ENCODE measurements at places on chromosomes 7 and 10.

DNA sequence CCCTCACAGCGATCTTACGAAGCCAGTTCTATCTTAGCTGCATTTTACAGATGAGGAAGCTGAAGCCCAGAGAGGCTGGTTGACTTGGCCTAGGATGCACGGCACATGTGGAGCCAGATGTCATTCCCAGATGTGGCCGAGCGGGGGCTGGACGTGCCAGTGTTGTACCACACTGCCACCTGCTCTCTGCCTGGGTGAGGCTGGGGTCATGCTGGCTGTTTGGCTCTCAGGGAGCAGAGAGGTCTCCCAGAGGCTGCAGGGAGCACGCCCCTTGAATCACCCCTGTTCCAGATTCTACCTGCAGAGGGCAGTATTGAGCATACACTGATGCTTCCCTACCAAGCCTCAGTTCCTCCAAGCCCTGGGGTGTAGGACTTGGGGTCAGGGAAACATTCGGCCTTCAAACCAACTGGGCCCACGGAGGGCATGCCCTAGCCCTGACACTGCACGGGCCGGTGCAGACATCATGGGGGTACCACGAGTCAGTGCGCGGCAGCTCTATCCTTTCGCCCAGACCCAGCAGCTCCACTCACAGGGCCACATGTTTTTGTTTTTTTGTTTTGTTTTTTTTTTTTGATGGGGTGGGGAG lies 3.8 kb upstream of the GTF2IRD1 start:
- peak; percentile 70 for DNase-seq

DNA sequence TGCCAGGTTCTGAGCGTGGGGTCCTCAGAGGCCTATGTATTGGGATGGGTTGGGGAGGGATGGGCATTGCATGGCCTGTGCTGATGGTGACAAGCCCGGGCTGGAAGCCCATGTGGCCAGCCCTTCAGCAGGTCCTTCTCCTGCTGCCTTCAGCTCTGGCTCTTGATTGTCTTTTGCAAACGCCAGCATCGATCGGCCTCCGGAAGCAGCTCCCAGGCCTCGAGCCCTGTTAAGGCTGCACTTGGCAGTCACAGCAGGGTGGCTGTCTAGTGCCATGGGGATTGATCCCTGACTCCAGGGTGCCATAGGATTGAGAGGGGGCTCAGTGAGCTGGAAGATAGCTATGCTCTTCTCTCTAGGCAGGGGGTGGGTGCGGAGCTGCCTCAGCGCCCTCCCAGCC lies 51.4 kb downstream of the CDH23 start:
- DNase-seq: no peak

DNA sequence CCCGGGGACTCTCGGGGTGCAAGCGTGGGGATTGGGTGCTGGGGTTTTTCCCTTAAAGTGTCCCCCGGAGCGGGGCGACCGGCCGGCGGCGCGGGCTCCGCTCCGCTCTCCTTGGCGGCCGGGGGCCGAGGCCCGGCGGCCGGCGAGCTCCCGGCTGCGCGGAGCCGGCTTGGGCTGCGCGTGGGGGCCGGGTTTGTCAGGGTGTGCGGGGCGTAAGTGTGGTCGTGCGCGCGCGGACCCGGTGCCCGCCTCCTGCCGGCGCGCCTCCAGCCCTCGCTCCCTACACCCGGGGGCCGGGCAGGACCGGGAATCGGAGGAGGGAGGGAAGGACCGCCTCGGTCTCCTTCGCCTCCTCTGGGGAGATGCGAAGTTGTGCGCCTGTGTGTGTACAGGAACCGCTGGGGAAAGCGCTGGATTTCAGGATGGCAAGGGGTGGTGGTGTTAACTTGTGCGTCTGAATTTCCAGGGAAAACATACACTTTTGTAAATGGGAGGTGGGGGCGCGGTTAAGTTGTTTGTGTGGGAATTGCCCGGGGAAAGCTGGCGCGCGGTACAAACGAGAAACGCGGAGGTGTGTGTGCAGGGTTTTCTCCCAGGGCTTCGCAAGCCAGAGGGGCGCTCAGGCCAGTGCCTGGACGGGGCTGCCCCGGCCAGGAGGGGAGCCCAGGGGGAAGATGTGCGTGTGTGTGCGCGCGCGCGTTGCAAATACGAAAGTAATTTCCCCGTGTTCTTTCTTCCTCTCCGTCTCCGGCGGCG lies 737 bp downstream of the ZMIZ1 start:
- peak; percentile 81 for DNase-seq

- DNase-seq: no peak
Observed at GRCh38 chr10:77548157-77548556, 89.5 kb downstream of the KCNMA1 start.

GRCh38 chr10:12504628-12505027 lies 155.3 kb downstream of the CAMK1D start:
- no peak for DNase-seq

DNA sequence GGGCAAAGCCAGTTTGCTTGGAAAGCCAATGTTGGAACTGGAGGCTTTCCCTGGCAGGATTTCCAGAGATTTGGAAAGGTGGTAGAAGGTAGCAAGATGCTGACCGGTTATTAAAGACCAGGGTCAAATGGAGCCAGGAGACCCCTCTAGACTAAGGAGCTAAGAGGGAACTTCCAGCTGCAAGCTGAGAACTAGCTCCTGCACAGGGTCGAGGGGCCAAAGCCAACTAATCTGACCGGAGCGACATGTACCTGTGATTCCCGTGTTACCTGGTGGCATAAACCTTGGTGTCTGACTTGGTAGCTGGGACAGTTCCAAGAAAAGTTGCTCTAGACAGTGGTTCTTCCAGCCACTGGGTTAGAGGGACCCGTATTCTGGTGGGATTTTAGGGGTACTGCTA lies 41.8 kb downstream of the SPDYE5 start:
- no peak for DNase-seq

DNA sequence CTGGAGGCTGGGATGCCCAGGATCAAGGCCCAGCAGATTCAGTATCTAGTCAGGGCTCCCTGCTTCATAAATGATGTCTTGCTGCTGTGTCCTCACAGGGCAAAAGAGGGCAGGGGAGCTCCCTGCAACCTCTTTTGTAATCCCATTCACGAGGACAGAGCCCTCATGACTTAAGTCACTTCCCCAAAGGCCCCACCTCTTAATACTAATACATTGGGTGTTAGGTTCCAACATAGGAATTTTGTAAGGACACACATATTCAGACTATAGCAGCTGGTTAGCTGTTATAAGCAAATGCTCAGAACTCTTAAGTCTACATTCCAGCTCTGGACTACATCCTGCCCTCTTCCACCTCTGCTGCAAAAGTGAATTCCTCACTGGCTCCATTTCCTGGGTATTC lies 63.0 kb downstream of the VOPP1 start:
- no peak for DNase-seq

- DNase-seq: no peak
Observed at GRCh38 chr7:129771201-129771927, 159.8 kb downstream of the NRF1 start.

DNA sequence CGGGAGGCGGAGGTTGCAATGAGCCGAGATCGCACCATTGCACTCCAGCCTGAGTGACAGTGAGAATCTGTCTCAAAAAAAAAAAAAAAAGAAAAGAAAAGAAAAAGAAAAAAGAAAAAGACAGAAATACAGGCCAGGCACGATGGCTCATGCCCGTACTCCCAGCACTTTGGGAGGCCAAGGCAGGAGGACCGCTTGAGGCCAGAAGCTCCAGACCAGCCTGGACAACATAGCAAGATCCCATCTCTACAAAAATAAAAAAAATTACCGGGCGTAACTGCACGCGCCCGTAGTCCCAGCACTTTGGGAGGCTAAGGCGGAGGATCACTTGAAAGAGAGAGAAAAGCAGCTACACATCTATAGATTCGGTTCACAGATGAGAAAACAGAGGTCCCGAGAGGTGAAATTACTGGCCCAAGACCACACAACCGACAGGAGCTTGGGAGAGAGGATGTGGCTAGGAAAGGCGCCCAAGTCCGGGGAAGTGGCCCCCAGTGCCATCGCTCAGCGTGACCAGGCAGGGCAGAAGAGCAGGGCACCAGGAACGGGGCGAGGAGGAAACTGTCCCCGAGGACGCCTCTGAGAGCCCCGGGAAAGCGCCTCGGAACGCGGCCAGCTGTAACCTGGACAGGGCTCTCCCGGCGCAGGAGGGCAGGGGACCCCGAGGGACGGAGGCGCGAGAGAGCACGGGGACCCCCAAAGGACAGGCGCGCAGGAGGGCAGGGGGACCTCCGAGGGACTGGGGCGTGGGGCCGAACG lies 612 bp downstream of the SNX8 start:
- DNase-seq: peak; percentile 56

DNA sequence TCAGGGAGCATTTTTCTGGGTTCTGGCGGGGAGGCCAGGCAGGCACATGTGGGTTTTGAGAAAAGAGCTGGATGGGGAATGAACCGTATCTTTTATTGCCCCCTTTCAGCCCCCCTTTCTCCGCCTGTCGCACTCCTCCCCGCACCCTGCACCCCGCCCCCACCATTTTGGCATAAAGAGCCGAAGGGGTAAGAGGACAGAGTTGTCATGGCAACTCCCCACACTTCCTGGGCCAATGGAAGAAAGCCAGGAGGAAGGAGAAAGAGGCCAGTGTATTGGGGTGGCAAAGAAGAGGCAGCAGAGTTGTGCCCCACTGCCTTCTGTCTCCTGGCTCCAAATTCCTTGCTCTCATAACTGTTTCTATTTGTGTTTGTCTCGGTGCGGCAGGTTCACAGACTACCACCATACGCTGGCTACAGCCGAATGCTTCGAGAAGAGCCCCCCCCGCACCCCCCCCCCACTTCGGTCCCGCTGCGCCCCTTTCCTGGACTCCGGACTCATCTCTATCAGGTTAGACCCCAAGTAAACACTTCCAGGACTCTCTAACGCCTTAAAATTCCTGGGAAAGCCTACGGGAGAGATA lies 3.4 kb downstream of the KCNIP2 start:
- DNase-seq: no peak

DNA sequence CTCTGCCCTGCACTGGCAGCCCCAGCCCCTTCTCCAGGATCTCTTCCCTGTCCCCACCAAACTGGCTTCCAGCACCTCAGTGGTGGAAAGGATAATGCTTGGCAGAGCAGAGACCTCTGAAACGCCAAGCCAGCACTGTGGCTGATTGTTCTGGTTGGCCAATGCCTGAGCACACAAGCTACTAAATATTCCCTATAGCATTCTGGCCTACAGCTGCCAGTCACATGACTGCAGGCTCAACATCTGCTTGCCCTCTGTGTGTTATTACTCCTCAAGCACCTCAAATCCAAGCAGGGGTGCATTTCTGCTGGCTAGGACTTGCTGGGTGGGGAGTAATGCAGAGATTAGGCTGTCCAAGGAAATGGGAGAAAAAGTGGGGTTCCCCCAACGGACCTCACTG lies 6.1 kb downstream of the TBATA start:
- DNase-seq: no peak
